Skin of body (tissue), 3 donors: ENCODE measurements at places on chromosomes 13 and 19.

GRCh38 chr13:29159871-29160270 lies 339.7 kb downstream of the MTUS2 start:
- no peak for DNase-seq

DNA sequence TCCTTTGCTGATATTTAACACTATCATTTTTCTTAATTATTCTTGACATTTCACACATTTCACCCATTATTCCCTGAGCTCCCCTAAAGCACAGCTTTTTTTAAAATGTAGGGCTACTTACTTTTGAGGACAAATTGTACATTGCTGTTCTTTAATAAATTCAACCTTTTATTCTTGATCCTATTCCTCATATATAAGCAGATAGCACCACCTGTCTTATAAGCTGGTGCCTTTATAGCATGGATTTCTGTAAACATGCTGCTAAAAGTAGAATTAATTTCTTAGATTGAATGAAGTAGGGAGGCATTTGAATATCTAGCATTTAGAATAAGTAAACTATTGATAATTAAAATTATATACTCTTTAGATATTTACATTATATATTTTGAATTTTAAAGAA lies 603.4 kb upstream of the PCDH9 start:
- DNase-seq, result no peak

DNA sequence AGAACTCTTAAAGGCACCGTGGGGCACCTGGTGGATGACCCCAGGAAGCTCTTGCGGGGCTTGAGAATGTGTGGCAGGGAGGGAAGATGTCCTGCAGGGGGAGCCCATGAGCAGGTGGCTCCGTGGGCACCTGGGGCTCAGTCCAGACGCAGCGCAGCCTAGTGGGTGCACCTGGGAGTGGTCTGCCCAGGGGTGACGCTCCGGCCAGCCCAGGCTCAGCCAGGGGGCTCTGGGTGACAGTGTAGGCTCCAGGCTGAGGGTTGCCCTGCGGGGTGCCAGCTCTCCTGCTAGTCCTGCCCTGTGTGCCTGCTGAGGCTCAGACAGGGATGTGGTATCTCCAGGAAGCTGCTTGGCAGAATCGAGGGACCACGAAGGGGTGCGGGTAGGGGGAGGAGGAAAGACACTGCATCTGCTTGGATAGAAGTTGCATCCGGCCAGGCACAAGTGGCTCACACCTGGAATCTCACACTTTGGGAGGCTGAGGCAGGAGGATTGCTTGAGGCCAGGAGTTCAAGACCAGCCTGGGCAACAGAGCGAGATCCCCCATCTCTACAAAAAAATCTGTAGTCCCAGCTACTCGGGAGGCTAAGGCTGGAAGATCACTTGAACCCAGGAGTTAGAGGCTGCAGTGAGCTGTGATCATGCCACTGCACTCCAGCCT lies 15.0 kb upstream of the PGLS start:
- no peak for DNase-seq

DNA sequence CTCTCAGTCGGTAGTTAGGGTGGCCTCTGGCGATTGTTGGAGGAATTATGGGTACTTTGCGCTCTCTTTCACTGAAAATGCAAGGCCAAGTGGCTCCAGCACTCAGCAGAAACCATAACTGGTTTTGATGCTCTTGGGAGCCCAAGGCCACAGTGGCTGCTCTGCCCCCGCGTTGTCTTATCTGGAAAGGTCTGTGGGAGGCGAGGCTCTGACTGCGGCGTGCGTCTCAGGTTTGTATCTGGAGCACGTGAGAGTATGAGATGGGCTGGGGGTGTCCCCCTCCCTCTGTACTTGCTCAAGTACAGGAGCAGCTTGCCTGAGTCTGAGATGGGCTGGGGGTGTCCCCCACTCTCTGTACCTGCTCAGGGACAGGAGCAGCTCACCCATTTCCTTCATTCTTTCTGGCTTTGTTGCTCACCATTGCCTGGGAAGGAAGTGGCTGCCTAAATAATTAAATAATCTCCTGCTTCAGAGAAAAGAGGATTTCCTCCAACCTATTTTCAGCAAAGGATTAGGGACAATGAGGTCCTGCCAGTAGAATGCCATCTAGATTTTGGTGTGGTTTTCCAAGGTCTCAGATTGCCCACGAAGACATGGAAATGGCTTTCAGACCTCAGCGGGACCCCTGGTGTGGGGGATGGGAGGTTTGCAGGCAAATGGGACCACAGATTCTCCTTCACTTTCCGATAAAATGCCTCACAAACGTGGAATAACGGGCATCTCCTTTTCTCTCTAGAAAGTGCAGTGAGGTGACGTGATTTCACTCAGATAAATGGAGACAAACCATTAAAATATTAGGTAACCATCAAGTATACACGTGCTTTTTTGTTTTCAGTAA lies 14.7 kb downstream of the ATP11A start:
- DNase-seq, result no peak

GRCh38 chr19:47107953-47108746 lies 5.4 kb downstream of the ZC3H4 start:
- no peak for DNase-seq

DNA sequence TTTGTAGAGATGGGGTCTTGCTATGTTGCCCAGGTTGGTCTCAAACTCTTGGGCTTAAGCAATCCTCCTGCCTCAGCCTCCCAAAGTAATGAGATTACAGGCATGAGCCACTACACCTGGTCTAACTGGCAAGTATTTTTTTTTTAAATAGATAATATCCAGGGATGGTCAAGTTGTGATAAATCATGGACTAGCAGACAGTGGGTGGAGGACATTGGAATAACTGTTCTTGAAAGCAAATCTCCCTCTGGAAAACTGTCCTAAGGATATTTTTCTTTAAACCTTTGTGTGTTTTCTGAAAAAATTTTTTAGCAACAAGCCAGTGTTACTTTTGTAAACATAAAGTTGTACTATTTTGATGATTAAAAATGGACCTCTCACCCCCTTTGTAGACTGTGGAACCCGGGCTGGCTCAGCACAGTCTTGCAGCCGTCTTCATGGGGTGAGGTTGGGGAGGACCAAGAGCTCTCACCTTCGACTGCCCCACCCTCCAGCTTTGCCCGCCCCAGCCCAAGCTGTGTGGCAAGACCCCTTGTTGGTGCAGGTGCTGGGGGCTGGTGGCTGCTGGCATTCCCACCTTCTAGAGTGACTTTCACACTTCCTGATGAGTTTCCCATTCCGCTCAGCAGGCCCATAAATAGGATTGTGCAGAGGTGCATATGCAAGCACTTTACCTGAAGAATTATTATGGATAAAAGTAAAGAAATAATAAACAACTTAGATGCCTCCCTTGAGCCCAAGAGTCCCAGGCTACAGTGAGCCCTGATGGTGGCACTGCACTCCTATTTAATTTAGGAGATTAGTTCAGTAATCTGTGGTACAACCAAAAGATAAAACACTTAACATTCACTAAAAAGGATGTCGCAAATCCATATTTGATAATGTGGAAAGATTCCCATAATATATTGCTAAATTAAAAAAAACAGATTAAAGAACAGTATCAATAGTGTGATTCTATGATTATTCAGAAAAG lies 107.3 kb downstream of the GADD45B start:
- no peak for DNase-seq
